ENCODE measurements at places on chromosomes 13 and 19.

DNA sequence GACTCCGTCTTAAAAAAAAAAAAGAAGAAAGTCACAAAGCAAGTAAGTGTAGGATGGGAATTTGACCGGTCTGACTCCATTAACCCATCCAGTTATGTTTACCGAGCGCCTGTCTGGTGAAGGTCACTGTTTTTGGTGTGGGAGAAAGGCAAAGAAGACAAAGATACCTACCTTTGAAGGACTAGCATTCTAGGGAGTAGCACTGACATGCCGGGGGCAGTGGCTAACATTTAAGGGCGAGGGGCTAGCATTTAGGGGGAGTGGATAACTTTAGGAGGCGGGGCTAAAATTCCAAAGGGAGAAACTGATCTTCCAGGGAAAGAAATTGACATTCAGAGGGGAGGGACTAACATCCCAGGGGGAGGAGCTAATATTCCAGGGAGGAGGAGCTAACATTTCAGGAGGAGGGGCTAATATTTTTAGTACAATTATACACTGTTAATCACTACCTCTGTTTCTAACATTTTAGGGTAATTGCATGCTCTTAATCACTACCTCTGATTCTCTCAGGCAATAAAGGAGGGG lies 8.7 kb downstream of the GPR32 start:
- no peak for DNase-seq

GRCh38 chr13:83577183-83577582 lies 305.1 kb downstream of the SLITRK1 start:
- no peak for DNase-seq

- DNase-seq: no peak
Observed at GRCh38 chr19:38291855-38292254, 12.2 kb upstream of the C19orf33 start.

DNA sequence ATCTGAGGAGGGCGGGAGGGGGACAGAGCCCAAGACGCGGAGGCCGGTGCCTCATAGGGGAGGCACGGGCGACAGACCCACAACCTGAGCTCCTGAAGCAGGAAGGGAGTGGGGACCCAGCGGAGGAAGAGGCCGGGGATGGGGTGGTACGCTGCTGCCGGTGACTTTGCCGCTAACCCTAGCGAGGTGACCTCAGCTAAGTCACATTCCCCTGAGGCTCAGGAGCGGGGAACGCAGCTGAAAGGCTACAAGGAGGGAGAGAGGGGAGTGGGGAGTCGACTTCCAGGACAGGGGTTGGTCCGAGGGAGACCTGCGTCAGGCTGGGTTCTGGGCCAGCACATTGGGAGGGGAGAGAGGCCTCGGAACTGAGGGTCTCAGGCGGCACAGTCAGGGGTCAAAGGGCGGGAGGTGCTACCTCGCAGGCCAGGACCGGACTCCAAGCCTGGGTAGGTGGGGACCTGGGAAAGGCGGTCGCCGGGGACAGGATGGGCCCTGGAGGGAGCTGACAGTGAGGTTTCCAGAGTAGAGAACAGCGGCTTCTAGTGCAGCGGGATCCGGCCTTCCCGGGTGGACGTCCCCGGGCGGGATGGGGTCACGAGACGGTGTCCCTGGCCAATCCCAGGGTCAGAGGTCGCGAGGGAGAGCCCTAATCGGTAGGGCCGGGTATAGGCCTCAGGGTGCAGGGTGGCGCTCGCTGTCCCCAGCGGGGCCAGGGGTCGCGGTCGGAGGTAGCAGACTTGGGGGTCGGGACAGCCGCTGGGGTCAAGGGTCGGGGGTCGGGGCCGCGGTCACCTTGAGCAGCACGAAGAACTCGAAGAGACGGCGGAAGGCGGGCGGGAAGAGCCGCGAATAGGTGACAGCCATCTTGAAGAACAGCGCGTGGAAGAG lies 699 bp downstream of the TMEM259 start:
- no peak for DNase-seq
